ENCODE measurements at places on chromosomes 7 and 10.

DNA sequence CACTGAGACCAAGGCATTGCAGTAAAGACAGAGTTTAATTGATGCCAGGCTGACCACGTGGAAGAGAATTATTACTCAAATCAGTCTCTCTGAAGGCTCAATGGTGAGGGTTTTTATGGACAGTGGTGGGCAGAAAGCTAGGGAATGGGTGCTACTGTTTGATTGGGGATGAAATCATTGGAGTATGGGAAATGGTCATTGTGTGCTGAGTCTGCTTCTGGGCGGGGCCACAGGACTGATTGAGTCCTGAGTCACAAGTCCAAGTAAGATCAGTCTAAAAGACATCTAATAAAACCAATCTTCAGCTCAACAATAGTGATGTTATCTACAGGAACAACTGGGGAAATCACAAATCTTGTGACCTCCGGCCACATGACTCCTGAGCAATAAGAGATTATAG is 868.4 kb downstream of the SORCS3 start:
- DNase-seq: no peak

DNA sequence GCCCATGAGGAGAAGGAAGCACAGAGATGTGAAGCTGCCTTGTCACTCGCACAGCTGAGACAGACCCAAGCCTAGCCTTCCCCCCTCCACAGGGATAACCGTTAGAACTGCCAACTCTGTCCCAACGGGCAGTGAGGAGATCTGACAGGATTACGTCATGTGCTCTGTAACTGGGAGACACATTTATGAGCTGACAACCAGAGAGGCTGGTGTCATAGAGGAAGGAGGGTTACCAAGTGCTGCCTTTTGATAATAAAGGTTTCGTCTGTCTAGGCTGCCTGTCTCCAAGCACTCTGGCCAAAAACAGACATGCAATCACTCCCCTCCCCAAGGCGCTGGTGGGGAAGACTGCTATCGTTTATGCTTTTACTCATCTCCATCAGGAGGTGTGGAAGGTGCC is 165.9 kb downstream of the PLXNA4 start:
- no peak for DNase-seq

- DNase-seq: no peak
These were observed 159.2 kb downstream of the PAXIP1 start for GRCh38 chr7:154843670-154844237.

- DNase-seq: no peak
These were observed 84.2 kb downstream of the VIPR2 start for GRCh38 chr7:159060440-159060839.

GRCh38 chr7:71131256-71132126 is 453 bp upstream of the GALNT17 start:
- DNase-seq: no peak

GRCh38 chr7:121266307-121266894 is 62.4 kb upstream of the WNT16 start:
- no peak for DNase-seq

DNA sequence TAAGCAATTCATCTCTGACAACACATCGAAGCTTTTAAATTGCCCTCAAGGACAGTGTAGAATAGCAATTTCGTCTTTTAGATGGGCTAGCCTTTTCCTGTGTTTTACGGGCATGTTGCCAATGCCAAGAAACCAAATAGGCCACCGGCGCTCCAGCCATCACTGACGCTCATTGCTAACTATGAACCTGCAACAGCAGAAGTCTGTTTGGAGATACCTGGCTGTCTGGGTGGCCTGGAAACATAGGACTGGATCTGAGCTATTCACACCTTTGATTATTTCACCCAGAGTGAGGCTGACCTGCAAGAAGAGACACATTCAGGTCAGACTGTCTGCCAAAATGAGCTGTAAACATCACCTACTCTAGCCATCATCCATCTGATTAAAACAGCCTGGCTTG is 12.0 kb downstream of the KPNA7 start:
- DNase-seq: no peak
